Esophagus mucosa (tissue), 1 donor: ENCODE measurements at places on chromosomes 11 and 22. TPM values are rescaled to one million over a fixed set of nuclear protein-coding genes. Genes with fewer than 3 reads are reported as not detected.

GRCh38 chr22:40678493-40679248 is 613 bp upstream of the MCHR1 start:
- no peak for ATAC-seq

- peak; percentile 85 for ATAC-seq
Measured at GRCh38 chr22:21952586-21953571, at the start of gene PPM1F. PPM1F (minus strand) TSS chr22:21952848; CDS start chr22:21946048, 6,800 bp downstream.

GRCh38 chr11:13236626-13237025 is 41.0 kb upstream of the BMAL1 start:
- ATAC-seq = no peak

The CATSPER1 gene
- total RNA-seq = not detected
